NCI-H774 (cell line): ENCODE measurements at places on chromosomes 7 and 10.

DNA sequence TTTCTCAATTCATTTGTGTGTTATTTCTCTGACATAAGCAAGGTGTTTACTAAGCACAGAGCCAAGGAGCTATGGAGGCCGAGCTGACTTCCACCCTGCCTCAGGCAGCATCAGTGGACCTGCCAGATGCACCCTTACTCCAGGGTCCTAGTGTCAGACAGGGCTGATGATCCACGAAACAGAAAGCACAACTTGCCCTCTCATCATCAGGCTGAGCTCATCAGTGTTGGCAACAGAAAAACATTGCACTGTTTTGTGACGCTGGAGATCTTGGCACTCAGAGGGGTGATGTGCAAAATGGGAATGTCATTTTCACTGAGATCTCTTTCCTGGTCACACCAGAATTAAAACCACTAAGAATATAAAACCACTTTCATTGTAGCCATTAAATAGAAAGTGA, 201.8 kb downstream of the GLI3 start:
- DNase-seq: no peak

DNA sequence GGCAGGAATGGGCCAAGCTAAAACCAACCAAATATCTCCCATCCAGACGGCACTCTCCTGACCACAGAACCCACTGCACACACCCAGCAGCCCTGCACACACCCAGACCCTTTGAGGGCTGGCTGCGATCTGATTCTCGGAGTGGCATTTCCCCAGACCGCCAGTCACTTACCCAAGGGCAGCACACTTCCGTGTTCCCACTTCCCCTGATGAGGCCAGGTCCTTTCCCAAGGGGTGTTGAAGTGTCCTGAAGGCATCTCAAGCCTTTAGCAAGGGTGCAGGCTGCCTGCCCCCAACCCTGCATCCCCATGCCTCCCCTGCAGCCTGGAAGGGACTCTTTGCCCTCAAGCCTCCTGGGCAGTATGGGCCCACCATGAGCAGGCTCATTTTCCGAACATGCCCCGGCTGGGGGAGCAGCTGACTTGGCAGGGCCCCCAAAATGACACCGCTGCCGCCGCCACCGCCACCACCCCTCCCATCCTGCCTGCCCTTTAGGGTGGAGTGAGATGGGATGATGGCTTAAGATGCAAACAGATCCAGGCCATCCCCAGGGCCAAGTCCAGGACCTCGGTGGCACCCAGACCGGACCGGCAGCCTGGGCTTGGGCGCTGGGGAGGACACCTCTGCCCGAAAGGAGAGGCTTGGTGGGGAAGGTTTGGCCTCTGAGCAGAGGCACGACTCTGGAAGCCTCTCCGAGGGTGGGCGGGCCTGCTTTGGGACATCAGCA, 159.8 kb downstream of the NRF1 start:
- no peak for DNase-seq

DNA sequence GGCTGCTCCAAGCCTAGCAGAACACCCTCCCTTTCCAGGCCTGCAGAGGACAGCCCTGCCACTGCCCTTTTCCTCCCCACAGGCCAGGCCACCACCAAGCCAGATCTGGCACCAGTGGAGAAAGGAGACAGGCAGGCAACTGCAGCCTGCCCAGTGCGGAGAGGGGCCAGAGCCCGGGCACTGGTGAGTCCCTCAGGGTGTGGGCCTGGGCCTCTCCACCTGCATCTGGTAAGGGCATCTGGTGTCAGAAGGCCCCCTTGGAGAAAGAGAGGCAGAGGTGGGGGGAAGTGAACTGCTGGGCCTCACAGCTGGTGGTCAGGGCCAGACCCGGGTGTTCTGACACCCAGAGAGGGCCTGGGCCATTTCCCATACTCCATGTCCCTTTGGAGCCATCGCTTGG, 27.9 kb downstream of the ZNF783 start:
- DNase-seq: no peak

DNA sequence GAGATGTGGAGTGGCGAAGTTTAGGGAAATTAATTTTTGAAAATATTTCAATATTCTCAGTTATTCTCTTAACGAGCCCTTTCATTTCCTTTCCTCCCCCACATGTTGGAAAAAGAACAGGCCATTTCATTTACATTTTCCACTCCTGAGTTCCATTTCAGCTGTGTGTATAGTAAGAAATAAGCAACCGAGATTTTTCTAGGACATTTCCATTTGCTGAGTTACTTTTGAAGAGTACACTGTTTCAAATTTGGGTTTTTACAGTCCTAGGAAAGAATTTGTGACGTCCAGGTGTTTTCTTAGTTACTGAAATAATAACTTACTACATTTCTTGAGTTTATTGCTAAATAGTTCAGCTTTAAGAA, 1.2 kb downstream of the SEPTIN7 start:
- no peak for DNase-seq

GRCh38 chr10:103910442-103911012, 7.5 kb downstream of the STN1 start:
- no peak for DNase-seq

- no peak for DNase-seq
Observed at GRCh38 chr10:17077346-17077781, 52.2 kb downstream of the CUBN start.

GRCh38 chr7:11706666-11707605, 125.1 kb downstream of the THSD7A start:
- DNase-seq: no peak

- DNase-seq: no peak
Observed at GRCh38 chr10:108039821-108040584, 875.5 kb upstream of the SORCS1 start.

DNA sequence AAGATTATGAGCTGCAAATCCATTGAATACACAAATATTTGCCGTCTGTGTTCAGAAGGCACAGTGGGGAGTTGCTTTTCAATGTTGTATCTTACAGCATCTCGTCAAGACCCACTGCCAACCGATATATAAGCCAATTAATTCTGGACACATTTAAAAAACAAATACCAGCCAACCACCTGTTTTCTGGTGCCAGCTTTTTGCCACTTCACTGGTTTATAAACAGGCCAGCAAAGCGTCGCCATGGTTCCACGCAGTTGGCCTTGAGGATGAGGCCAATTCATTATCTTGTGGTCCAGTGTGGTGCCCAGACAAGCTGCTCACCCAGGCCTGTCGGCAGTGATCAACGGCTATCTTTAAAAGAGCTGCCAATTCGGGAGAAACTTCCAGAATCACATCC, 321.0 kb downstream of the TCERG1L start:
- DNase-seq: peak; percentile 28

- DNase-seq: no peak
Observed at GRCh38 chr7:106731646-106732444, 70.9 kb upstream of the CCDC71L start.

DNA sequence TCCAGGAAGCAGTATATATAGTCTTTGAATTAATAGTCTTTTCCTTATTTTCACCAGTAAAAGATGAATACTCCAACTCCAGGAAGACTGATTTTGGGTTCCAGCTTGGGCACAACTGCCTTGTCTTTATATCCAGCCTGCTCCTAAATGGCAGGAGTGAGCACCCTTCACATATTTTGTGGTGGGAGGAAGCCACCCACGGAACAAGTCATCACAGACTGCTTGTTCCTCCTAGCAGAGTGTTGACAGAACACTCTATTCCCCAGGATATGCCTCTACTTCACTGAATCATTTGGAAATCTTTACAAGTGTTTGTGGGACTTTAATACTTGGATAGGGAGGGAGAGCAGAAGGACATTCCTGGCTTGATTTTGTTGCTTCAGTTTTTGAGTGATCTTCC, 31.7 kb downstream of the ITPRID1 start:
- DNase-seq: no peak

- no peak for DNase-seq
Observed at GRCh38 chr10:575402-576129, 113.9 kb downstream of the DIP2C start.

GRCh38 chr7:116552602-116553001, 27.8 kb downstream of the CAV1 start:
- DNase-seq: no peak

DNA sequence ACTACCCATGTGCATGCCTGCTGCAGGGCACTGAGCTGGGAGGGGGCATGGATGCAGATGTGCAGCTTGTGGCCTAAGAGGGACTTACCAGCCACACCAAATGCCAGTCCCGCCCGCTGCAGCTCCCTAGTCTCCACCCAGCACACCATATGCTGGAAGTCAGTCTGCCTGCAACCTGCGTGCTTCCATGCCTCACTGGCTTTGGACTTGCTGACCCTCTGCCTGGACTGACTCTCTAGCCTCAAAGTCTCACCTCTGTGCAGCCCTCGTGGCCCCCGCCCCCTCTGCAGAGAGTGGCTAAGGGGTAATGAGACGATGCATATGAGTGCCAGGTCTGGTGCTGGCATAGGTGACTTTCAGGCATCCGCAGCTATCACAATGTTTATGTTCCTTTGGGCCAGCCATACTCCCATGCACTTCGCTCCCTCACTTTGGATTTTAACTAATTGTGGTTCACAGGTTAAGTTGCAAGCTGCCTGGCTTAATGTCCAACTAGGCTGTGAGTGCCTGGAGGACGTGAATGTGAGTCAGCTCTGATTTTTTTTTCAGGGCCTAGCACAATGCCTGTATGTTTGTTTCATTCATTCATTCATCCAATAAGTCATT, 21.7 kb downstream of the TRIM8 start:
- no peak for DNase-seq

DNA sequence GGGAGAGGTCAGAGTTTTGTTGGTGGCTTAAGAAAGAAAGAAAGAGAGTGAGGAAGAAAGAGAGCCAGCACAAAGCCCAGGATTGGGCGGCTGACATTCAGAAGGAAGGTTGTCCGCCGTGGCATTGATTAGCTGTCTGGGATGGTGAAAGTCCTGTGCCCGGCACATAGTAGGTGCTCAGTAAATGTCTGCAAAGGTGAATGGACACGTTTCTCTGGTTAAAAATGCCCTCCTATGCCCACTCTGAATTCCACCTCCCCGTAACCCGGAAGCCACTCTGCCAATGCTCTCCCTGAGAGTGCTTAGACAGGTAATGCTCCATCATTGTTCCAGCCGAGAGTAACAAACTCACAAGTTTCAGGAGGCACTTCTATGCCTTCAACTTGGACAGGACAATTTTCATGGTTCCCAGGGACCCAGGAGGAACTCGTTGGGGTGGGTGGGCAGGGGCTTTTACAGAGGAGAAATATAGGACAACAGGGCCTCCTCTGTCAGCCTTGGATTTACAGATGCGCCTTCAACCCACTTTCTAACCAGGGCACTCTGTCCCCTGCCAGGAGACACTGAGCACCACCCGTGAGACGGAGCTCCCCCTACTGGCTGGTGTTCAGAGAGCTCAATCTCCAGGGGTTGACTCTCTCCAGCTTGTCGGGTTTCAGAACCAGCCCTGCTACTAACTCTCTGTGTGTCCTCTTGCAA, 411.5 kb upstream of the ZMIZ1 start:
- peak; percentile 69 for DNase-seq

DNA sequence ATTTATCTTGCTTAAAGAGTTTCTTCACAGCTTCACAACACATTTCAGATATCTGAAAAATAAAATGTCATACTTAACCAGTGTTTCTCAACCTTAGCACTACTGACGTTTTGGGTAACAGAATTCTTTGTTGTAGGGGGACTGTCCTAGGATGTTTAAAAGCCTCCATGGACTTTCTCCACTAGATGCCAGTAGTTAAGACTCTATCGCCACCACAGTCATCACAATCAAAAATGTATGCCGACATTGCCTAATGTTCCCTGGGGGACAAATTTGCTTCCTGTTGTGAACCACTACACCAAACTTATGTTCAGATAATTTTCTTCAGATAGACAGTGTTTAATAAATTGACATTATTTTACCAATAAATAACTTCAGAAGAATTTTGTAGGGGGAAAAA, 13.4 kb downstream of the NOC3L start:
- DNase-seq: no peak

GRCh38 chr7:77710861-77711260, 14.6 kb downstream of the RSBN1L start:
- no peak for DNase-seq

DNA sequence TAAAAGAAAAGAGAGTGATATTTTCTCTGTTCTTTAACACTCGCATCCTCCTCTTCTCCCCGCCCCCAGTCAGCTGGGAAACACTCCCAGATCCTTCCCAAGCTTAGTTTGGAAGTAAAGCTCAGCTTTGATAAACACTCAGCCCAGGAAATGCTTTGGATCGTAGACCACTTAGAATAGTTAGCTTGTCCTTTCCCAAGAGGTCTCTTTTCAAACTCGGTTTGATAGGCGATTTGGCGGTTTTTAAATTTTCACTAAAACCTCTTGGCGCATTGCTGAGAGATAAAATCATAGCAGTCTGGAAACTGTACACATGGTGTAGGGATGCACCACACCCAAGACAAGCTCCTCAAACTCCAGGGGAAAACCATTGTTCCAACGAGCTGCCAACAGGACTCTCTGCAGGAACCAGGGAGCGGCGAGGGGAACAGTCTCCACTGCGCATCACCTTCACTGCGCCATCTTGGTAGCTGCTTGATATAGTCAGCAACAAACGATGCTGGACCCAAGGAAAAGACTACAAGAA, 22.3 kb downstream of the SMURF1 start:
- no peak for DNase-seq

DNA sequence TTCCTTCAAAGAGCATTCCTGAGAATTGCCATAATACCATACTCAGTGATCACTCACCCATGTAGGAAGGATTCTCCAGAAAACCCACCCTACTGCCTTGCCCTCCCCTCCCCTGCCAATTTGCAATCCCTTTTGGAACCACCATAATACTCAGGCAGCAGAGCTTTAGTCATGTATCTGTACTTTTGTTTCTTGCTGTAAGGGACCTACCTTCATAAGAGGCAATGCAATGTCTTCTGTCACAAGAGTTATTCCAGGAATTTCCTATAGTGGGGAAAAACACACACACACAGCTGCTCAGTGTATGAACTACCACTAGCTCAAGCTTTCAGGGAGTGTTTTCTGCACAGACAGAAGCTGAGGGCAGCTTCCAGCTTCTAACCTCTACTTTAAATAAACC, 67.0 kb downstream of the GSAP start:
- no peak for DNase-seq
